Right lobe of liver (tissue), 6 donors: ENCODE measurements at places on chromosomes 12 and 14.

GRCh38 chr12:45259675-45260074, 43.8 kb downstream of the ANO6 start:
- no peak for DNase-seq

DNA sequence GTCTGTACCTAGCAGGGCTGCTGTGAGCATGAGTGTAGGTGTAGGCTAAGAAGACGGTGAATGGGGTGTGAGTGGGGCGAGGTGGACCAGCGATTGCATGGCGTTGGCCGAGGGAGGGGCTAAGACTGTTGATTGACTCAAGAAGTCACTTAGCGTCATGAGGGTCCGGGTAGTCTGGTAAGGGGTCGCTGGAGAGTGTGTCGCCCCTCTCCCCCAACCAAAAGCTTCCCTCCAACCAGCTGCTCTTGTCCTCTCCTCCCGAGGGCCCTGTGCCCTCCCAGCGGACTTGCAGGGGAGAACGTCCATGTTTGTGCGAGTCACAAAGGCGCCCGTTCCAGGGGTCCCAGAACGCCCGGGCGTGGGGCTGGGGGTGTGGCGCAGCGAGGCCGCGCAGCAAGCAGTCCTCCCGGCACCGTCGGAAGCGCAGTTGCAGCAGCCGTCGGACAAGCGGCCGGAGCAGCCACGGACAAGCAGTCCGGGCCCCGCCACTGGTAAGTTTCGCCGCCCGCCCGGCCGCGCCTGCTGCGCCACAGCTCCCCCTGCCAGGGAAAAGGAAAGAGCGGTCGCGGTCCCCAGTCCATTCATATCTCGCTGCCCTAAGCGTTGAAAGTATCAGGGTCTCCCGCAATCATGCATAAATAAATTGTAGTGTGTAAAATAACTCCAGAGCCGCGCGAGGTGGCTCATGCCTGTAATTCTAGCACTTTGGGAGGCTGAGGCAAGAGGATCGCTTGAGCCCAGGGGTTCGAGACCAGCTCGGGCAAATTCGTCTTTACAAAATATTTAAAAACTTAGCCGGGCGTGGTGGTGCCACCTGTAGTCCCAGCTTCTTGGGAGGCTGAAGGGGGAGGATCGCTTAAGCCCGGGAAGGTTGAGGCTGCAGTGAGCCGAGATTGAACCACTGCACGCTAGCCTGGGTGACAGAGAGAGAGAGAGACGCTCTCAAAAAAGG, at the start of gene CCDC63:
Gene CCDC63, plus strand, starts transcription at position 373 of the 952 bp plus-strand sequence. CDS start 5,968 bp downstream, outside the sequence.
- peak; percentile 69 for DNase-seq

DNA sequence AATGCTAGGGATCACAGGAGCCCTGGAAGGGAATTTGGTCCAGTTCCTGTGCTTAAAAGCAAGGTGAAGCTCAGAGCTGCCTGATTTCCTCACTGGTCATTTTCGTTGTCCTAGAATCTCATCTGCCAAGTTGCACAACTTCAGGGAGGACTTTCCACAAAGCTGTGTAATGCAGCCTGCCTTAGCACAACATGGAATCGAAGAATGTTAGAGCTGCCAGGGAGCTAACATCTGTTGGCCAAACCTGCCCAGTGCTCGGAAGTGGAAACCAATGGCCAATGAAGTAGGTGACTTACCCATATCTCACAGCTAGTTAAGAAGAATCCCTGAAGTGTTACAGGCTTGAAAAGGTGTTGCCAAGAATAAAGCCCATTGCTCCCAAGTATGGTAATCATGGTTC, 79.9 kb upstream of the SSTR1 start:
- DNase-seq = no peak

GRCh38 chr12:124967016-124967739, 21.8 kb downstream of the DHX37 start:
- no peak for DNase-seq

DNA sequence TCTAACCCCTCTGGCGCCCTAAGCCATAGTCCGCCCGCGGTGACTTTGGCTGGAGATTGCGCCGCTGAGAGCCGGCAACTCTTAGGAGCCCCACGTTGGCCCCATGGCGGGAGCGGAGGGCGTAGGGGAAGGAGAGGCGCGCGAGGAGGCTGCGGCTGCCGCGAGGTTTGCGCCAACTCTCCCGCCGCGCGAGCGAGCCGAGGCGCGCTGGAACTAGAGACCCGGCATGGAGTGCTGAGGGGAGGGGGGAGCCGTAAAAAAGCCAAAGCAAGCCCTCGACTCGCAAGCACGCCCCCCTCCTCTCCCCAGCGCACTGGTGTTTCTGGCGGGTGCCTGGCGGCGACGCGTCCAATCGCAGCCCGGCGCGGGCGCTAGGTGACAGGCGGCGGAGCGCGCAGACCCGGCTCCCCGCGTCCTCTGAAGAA, at the start of gene SYT10:
Gene SYT10, minus strand, starts transcription at position 233 of the 425 bp plus-strand sequence. CDS start 297 bp downstream, outside the sequence.
- DNase-seq = peak; percentile 53
